ENCODE measurements at places on chromosomes 13 and 19. TPM values are rescaled to one million over a fixed set of nuclear protein-coding genes. Genes with fewer than 3 reads are reported as not detected.
A peak's percentile ranks its signal among the peaks of the same experiment; 100 is the strongest.

- DNase-seq: no peak
Observed at GRCh38 chr19:8161135-8161646, 11.8 kb upstream of the FBN3 start.

GRCh38 chr13:48393698-48394085 lies 19.2 kb downstream of the LPAR6 start:
- no peak for DNase-seq

GRCh38 chr19:44588771-44589112 lies 24.6 kb upstream of the IGSF23 start:
- no peak for DNase-seq

The CD79A gene
- total RNA-seq: not detected

The CLC gene
- not detected for total RNA-seq

The CLEC17A gene
- not detected for total RNA-seq

DNA sequence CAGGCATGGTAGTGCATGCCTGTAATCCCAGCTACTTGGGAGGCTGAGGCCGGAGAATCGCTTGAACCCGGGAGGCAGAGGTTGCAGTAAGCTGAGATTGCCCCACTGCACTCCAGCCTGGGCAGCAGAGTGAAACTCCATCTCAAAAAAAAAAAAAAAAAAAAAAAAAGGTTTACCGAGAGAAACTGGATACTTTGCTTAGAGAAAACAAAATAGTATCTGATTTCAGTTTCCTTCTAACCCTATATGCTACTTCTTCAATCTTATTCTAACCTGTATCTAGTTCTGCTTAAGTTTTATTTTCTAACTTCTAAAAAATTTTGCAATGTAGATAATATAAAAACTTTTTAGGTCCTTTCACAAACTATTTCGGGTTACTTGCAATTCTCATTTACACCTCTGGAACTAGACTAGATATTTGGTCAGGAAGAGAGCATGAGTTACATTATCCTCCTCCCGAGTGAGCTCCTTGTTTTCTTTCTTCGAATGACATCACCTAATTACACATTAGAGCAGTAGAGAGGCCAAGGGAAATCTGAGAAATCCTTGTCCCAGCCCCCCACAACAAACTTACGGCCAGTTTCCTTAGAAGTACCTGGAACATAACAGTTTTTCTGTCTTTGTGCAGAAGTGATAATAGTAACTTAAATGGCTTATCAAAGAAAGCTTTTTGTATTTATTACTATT lies 128.9 kb downstream of the B3GLCT start:
- DNase-seq: no peak

GRCh38 chr19:355134-355533 lies 10.5 kb upstream of the MIER2 start:
- no peak for DNase-seq

The ADGRE3 gene
- not detected for total RNA-seq

GRCh38 chr19:18933297-18933696 lies 7.7 kb downstream of the HOMER3 start:
- no peak for DNase-seq

GRCh38 chr13:24280720-24281119 lies 28.7 kb upstream of the C1QTNF9 start:
- no peak for DNase-seq

The NDUFS7 gene
- total RNA-seq: 27.7 TPM

The DPY19L3 gene
- 28.9 TPM for total RNA-seq

The NAT14 gene
- 18.8 TPM for total RNA-seq

DNA sequence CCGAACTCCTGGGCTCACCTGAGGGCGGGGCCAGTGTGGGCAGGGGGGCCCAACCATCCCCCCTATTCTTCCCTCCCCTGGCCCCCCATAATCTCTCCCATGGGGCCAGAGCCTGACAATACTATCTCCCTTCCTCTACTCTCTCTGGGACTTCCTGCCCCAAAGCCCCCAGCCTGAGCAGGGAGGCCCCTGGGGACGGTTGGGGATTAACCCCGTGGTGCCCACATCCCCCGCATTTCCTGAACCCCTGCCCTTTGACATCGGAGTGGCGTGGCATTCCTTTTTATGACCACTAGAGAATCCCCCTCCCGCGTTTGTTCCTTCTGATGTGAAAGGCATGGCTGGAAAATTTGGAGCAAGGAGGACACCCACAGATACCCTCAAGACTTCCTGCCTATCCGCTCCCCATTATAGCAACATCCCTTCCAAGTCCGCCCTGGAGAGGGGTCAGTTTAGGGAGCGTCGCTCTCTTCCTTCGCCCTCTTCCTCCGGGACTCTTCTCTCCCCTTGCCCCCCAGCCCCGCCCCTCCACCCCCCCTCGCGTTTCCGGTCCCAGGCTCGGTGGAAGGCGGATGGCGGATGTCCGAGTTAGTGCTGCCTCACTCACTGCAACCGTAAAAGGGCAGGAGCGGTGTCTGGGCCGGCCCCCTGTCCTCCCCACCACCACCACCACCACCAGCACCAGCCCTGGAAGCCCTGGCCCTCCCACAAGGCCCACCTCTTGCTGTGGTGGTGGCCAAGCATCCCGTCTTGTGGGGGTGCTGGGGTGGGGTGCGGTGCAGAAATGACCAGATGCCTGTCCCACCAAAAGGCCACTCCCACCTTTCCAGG lies 1.8 kb downstream of the VASP start:
- DNase-seq: peak; percentile 76

DNA sequence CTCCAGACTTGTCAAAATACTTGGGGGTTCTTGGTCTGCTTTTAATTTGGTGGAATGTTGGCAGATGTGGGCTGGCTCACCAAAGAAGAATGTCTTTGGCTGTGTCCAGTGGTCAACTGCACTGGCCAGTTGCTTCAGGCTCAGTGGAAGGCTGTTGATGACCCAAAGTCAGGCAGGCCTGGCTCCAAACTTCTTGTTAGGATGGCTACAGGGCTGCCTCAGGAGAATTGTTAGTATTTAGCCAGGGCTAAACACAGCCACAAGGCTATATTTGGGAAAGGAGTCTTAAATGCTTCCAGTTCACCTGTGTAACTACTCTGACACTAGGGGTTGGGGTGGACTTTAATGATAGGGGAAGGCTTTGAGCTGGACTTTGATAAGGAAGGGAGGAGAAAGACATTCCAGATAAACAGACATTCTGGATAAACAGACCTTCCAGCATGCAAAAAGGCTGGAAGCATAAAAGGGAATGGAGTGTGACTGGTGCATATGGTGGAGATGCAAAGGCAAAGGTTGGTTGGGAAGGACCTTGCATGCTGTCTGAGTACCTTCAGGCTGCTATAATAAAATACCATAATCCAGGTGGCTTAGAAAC lies 116.8 kb downstream of the FOXO1 start:
- DNase-seq: no peak

DNA sequence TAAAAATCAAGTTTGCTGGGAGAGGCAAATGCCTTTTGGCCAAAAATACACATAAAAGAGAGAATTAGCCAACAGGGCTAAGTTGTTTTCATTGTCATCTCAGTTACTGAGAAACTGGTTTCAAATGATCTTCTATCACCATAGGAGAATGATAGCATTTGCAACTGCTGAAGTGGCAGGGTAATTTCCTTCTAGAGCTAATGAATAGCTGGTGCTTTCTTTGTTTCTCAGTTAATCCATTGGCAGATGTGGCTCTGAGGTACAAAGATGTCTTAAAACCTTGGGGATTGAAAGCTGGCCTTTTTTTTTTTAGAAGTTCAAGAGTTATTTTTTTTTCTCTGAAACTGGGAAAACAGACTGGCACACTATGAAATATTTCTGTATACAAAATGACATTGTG lies 332.7 kb upstream of the KLF12 start:
- no peak for DNase-seq

DNA sequence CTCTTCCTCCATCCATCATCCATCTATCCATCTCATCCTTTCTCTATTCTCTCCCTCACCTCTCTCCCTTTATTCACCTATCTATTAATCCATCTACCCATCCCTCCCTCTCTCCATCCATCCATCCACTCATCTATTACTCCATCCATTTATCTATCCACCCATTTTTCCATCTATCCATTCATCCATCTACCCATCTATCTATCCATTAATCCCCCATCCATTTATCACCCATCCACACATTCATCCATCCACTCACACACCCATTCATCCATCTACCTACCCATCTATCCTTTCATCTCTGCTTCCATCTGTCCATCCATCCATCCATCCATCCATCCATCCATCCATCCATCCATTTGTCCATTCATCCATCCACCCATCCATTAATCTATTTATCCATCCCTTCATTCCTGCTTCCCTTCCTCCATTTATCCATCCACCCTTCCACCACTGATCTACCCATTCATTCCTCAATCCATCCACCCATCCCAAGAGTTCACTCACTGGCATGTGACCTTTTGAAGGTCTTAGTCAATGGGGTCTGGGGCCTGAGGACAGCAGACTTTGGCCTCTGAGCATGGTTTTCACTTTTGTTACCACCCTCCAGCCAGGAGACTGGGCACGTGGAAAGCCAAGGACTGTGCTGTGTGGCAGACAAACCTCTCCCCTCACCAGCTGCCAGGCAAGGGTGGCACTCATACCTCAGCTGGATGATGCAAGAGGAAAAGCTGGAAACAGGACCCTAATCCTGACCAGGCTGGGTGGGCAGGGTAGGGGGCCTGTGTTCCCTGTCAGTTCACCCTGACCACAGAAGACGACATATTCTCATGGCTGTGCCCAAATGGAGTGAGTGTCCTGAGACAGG lies 126.7 kb downstream of the URI1 start:
- DNase-seq: no peak

- DNase-seq: no peak
Observed at GRCh38 chr13:31434613-31435012, 234.8 kb downstream of the B3GLCT start.

GRCh38 chr19:11383706-11384048 lies 437 bp downstream of the EPOR start:
- no peak for DNase-seq

The PABPC3 gene
- total RNA-seq: 0.41 TPM

The KIR2DL3 gene
- total RNA-seq: not detected

The CRX gene
- not detected for total RNA-seq

The CFAP97D2 gene
- not detected for total RNA-seq

The KCNN4 gene
- not detected for total RNA-seq

- DNase-seq: no peak
Observed at GRCh38 chr19:38889803-38890202, 9.6 kb downstream of the SIRT2 start.

DNA sequence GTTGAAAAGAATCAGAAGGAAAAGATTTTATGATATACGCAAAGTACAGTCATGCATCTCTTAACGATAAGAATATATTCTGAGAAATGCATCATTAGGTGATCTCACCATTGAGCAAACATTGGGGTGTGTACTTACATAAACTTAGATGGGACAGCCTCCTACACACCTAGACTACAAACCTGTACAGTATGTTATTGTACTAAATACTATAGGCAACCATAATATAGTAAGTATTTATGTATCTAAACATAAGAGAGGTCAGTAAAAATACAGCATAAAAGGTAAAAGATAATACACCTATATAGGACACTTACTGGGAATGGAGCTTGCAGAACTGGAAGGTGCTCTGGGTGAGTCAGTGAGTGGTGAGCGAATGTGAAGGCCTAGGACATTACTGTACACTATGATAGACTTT lies 254.6 kb downstream of the SPRY2 start:
- no peak for DNase-seq

- no peak for DNase-seq
Observed at GRCh38 chr13:45490068-45490467, 25.3 kb downstream of the COG3 start.

All from frontal cortex (tissue), 4 donors.